Stimulated activated CD8-positive, alpha-beta memory T cell treated with anti-CD3 and anti-CD28 coated beads, Interleukin-7, amount 100 ng/mL, for 24 hours (primary cell): ENCODE measurements at places on chromosomes 7 and 10.

GRCh38 chr7:116812860-116813259 lies 49.5 kb upstream of the CAPZA2 start:
- DNase-seq = no peak

DNA sequence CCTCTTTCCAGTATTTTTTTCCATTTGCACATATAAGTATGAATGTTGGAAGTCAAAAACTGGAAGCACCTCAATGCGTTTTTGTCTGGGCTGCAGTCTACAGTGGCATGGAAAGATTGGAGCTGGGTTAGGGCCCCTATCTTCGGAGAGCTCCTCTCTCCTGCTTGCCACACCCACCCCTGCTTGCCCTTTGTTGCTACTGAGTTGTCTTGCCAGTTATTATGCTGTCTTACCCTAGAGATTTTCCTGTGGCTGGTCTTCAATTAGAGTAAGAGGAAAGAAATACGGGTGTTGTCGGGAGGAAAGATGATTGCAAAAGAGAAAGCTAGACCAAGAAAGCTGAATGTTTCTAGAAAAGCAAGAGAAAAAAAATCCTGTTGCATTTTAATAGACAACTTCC lies 228.9 kb upstream of the CELF2 start:
- DNase-seq = no peak

GRCh38 chr7:17706275-17706674 lies 234.0 kb downstream of the SNX13 start:
- no peak for DNase-seq

GRCh38 chr10:59177031-59177797 lies 771 bp downstream of the PHYHIPL start:
- no peak for DNase-seq

GRCh38 chr7:130446259-130446658 lies 5.4 kb upstream of the CEP41 start:
- DNase-seq = no peak

GRCh38 chr10:3476186-3476585 lies 303.6 kb upstream of the PITRM1 start:
- no peak for DNase-seq

DNA sequence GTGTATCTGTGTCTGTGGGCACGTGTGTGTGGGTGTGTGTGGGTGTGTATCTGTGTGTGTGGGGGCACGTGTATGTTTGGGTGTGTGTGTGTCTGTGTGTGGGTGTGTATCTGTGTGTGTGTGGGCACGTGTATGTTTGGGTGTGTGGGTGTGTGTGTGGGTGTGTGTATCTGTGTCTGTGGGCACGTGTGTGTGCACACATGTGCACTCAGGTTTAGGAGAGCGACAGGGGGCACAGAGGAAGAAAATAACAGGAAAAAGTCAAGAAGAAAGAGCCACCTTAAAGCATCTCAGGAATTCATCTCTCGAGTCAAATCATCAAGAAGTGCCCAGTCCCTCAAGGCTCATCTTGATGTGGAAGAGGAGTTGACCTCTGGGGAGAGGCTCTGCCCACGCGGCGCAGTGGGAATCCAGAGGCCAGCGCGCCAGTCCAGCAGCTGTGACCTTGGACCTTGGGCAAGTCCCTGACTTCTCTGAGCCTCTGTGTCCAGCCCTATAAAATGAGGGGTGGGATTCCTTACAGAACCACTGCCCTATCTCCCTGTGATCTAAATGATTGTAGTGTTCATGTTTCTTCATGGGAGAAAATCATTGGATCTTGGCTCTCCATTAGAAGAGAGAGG lies 147.8 kb downstream of the RGS10 start:
- DNase-seq = no peak

DNA sequence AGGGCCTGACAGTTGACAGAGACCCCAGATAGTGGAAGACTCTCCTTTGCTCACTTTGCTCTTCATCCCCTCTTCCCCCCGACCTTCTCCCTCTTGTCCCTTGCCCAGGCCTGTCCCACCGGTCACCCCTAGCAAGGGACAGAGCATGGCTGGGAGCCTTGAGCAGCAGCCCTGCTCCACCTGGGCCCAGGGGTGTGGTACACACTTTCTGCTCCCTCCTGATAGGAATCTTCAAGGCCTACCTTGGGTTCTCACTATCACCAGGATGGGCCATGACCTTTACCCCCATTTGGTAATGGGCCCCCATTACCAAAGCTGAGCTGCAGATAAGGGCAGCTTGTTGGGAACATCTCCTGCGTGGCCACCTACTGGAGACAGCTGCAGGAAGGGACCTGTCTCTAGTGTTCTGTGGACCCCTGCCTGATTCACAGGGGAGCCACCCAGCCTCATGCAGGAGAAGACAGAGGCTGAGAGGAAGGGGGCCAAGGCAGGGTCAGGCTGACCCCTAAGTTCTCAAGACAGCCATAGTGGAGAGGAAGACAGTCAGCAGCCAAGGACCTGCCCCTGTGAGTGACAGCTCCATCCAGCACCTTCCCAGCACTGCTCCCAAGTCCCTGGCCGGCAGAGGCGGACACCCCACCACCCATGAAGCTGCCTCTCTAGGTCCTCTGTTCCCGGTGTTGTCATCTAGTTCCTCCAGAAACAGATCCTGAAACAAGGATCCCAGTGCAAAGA lies 913 bp upstream of the NPC1L1 start:
- no peak for DNase-seq

- DNase-seq = no peak
These were observed 86.8 kb downstream of the CD36 start for GRCh38 chr7:80725181-80725611.

DNA sequence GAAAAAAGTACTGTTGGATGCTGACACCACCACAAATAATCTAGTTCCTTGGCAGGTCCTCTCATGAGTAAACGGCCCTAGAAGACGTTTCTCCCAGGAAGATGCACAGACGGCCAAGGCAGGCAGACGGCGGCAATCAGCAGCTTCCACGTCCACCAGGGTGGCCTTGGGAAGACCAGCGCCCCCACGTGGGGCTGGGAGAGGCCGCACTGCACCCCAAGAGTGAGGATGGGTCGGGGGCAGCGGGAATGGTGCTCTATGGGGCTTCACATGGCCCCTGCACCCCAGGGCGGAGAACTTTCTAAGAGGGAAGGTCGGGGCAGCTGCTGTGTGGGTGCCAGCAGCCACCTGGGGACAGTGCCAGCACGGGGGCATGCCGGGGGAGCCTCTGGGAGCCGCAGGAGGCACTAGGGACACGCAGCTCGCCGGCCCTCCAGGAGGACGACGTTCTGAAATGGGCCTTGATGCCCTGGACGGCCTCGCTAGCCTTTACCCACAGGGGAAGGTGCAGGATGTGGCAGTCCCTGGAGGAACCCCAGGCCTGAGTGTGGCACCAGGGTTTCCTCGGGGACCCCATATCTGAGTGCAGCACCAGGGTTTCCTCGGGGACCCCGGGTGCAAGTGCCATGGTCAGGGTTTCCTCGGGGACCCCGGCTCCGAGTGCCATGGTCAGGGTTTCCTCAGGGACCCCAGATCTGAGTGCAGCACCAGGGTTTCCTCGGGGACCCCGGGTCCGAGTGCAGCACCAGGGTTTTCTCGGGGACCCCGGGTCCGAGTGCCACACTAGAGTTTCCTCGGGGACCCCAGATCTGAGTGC lies 539.9 kb downstream of the DNAJB6 start:
- DNase-seq = no peak

DNA sequence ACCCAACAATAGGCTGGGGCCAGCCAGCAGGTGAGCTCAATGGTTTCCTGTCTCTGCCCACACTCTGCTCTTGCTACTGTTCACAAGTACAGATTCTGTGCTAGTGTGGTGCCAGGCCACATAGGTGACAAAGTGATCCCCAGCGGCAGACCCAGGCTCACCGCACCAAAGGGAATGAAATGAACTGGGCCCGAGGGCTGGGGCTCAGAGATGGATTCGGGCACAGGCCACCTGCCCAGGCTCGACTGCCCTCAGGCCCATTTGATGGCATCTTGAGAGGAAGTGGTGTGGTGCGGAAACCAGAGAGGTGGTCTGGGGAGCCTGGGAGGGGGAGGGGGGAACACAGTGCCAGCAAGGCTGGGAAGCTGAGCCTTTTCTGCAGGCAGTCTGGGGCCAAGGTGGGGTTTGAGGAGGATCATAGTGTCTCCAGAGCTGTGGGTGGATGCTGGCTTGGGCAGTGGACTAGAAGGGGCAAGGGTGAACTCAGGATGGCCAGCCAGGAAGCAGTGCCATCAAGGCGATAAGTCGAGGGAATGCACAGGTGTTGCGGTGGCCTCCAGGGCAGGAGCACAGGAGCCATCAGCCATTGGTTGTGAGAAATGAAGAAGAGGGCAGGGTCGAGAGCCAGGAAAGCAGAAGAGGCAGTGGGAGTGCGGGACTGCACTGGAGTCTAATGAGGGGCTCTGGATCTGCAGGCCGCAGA lies 85.2 kb downstream of the ARHGAP22 start:
- no peak for DNase-seq

DNA sequence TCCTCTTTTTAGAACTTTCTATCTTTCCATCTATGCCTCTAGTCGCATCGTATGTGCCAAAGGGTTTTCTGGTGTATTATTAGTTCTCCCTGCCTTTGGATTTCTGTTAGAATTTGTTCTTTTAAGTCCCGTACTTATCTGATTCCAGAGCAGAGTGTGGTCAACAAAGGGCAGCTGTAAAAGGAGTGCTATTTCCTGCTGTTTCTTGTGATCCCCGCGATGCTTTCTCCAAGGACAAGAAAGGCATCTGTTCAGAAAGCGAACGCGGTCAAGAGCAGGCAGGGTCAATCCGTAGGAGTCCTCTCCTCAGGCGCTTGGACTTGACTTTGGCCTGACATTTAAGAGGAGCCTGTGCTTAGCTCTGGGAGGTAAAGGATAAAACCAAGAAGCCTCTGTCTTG lies 1152.1 kb upstream of the AUTS2 start:
- no peak for DNase-seq

- no peak for DNase-seq
These were observed 710.4 kb downstream of the TNS3 start for GRCh38 chr7:46871516-46871915.

DNA sequence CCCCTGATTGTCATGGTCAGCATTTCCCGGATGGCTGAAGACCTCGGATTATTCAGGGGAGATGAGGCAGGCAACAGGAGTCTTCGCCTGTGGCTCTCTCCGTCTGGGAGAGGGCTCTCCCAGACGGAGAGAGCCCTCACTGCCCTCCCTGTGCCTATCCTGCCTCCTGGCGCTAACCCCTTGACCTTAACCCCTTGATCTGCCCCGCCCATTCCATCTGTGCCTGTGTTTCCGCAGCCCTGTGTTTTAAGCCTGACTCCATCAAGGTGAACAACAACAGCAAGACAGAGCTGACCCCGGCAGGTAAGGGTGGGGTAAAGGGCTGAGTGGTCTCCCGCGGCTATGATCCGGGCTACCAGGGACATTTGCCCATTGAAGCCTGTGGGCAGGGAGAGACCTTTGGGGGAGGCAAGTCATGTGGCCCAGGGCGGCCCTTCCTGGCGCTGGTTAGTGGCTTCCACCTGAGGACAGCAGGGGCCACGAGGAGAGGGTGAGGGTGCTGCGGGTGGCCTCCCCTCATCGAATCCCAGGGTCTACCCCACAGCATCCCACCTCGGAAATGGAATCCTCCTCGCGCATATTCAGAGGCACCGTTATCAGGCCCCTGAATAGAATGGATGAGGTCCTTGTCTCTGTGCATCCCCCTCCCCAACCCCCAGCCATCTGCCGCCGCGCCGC lies 4.2 kb upstream of the MUC12 start:
- DNase-seq = no peak

- no peak for DNase-seq
These were observed 34.0 kb downstream of the GATA3 start for GRCh38 chr10:8088504-8088903.

- DNase-seq = no peak
These were observed 2.5 kb upstream of the MAP3K8 start for GRCh38 chr10:30431435-30431911.

DNA sequence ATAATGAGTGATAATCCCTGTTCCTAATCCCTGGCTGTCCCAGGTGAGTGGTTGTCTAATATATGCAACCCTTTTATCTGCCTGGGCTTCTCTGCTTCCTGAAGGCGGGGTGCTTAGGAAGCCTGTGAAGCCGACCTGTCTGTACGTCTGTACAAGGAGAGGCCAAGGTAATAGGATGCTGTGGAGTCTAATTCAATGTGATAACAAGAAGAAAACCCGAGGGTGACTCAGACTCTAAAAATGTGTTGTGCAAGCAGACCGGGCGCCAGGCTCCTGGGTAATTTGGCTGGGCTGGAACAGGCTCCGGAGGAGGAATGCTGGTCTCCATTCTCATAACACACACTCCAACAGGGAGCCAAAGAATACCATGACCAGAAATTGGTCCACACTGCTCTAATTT lies 43.6 kb downstream of the THNSL1 start:
- DNase-seq = no peak

DNA sequence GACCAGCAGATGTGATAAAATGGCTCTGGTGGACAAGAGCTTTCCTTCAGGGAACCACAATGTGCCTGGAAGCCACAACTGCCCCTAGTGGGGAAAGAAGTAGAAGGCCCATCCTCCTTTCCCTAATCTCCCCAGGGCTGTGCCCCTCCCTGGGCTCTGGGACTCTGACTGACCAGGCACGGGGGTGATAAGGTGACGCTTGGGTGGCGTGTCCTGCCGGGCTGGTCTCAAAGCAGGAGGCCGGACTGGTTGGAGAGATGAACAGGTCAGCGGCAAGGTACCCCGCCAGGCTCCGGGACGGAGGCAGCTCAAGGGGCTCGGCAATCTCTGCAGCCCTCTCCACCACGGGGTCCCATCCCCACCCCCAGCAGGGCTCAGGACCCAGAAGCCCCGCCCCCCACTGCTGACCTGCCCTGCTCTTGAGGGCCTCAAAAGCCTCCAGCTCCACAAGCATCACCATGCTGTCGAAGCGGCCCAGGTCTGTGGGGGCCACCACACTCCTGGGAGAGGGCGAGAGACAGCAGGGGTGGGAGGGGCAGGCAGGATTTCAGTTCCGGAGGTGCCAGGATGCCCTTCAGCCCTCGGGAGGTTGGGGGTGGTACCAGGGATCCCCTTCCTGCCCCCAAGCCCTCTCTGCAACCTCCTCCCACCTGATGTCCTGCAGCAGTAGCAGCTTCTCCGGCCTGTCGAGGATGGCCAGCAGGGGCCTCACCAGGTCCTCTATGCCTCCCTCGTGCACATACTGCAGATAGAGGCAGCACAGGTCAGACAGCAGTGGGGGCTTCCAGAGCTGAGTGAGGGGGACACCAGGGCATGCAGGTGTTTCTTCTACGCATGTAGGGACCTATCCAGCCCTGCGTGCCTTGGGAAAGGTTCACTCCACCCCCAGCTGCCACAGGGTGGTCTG lies 12.2 kb downstream of the LZTS2 start:
- no peak for DNase-seq

DNA sequence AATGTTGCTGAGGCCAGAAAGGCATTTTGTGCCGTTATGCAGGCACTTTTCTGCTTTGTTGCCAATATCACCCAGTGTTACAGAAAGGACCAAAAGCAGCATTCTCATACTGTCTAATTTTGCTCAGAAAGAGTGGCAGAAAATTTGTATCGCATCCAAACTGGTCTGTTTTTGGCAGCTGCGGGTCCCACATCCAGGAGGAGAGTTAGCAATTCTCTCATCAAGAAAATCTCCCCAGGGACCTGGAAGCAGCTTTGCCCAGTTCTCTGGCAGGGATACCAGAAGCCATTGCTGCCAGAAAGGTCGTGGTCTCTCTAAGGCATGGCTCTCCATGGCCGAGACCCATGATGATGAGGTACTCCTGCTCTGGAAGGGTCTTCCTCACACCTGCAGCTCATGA lies 489.2 kb upstream of the ZMIZ1 start:
- DNase-seq = no peak

GRCh38 chr10:114956466-114956865 lies 18.5 kb downstream of the TRUB1 start:
- DNase-seq = no peak

GRCh38 chr10:31683682-31684081 lies 244.9 kb downstream of the ARHGAP12 start:
- DNase-seq = no peak
